Psoas muscle (tissue), 8 donors: ENCODE measurements at places on chromosomes 3 and 15. TPM values are rescaled to one million over a fixed set of nuclear protein-coding genes. Genes with fewer than 3 reads are reported as not detected.

CTXN2 gene
- not detected for total RNA-seq

TOPAZ1 gene
- total RNA-seq = not detected

MUSTN1 gene
- 1,165 TPM for total RNA-seq

CPNE9 gene
- total RNA-seq = not detected

CRTAP gene
- 77.7 TPM for total RNA-seq

GABRB3 gene
- total RNA-seq = 0.17 TPM

IQCF5 gene
- not detected for total RNA-seq

PLCH1 gene
- 0.05 TPM for total RNA-seq

PARP15 gene
- 0.57 TPM for total RNA-seq

SKOR1 gene
- total RNA-seq = 0.34 TPM

IP6K1 gene
- total RNA-seq = 14.0 TPM

UBAP1L gene
- total RNA-seq = 1.3 TPM

KLF15 gene
- 28.1 TPM for total RNA-seq

DNAH12 gene
- 0.12 TPM for total RNA-seq

PARP16 gene
- total RNA-seq = 4.4 TPM

OR4F6 gene
- total RNA-seq = not detected

GRCh38 chr3:93981649-93982048 lies 1.7 kb downstream of the ARL13B start:
- peaks cover 9% of the 10 kb centered on the region for H3K4me1 ChIP-seq
- no peak overlapping the region for H3K4me3 ChIP-seq
- no peaks in the 10 kb centered on the region for H3K27me3 ChIP-seq
- no peak for DNase-seq

GRCh38 chr15:96332637-96333121 lies 2.2 kb downstream of the NR2F2 start:
- peak overlapping the region; percentile 94 for H3K27ac ChIP-seq
- no peak for DNase-seq
- no peaks in the 10 kb centered on the region for H3K27me3 ChIP-seq
- H3K4me3 ChIP-seq = peak overlapping the region; percentile 92
- H3K36me3 ChIP-seq = no peaks in the 10 kb centered on the region

- no peak overlapping the region for H3K27ac ChIP-seq
- H3K4me1 ChIP-seq = no peaks in the 10 kb centered on the region
- DNase-seq = no peak
- H3K4me3 ChIP-seq = no peak overlapping the region
- H3K36me3 ChIP-seq = no peaks in the 10 kb centered on the region
Measured at GRCh38 chr15:25812073-25812472, 51.1 kb downstream of the ATP10A start.

GRCh38 chr3:50345586-50346234 lies at the start of gene ZMYND10:
TSS of gene ZMYND10 (minus strand) at chr3:50345732. CDS start at chr3:50345579, 153 bp downstream.
- H3K27ac ChIP-seq = no peak within 1 kb of the TSS
- DNase-seq = peak; percentile 71
- H3K4me1 ChIP-seq = peaks cover 21% of the 10 kb centered on the region
- H3K4me3 ChIP-seq = peak within 1 kb of the TSS; percentile 44
- no peaks in the 10 kb centered on the region for H3K36me3 ChIP-seq
- no peaks in the 10 kb centered on the region for H3K27me3 ChIP-seq

GRCh38 chr3:127174284-127174683 lies 18.6 kb upstream of the PRR23E start:
- H3K4me1 ChIP-seq = peaks cover 2% of the 10 kb centered on the region
- no peaks in the 10 kb centered on the region for H3K27me3 ChIP-seq
- no peak overlapping the region for H3K27ac ChIP-seq
- no peak for DNase-seq
- H3K4me3 ChIP-seq = no peak overlapping the region
- no peaks in the 10 kb centered on the region for H3K36me3 ChIP-seq

GRCh38 chr3:139234491-139234890 lies 109.3 kb upstream of the MRPS22 start:
- no peak for DNase-seq
- H3K27me3 ChIP-seq = no peaks in the 10 kb centered on the region
- H3K4me1 ChIP-seq = no peaks in the 10 kb centered on the region
- H3K36me3 ChIP-seq = no peaks in the 10 kb centered on the region

GRCh38 chr15:99273801-99274200 lies 22.5 kb downstream of the LRRC28 start:
- H3K27ac ChIP-seq = no peak overlapping the region
- DNase-seq = no peak
- no peaks in the 10 kb centered on the region for H3K36me3 ChIP-seq
- no peaks in the 10 kb centered on the region for H3K27me3 ChIP-seq
- no peak overlapping the region for H3K4me3 ChIP-seq

GRCh38 chr3:31878231-31878838 lies 102.7 kb downstream of the OSBPL10 start:
- no peaks in the 10 kb centered on the region for H3K27me3 ChIP-seq
- H3K4me3 ChIP-seq = no peak overlapping the region
- no peak overlapping the region for H3K27ac ChIP-seq
- no peak for DNase-seq

- no peak overlapping the region for H3K4me3 ChIP-seq
- DNase-seq = no peak
Measured at GRCh38 chr3:14775011-14775410, 43.8 kb upstream of the FGD5 start.

- H3K4me3 ChIP-seq = no peak overlapping the region
- DNase-seq = no peak
- peaks cover 49% of the 10 kb centered on the region for H3K4me1 ChIP-seq
- no peaks in the 10 kb centered on the region for H3K36me3 ChIP-seq
- no peaks in the 10 kb centered on the region for H3K27me3 ChIP-seq
Measured at GRCh38 chr15:85762039-85762755, 32.5 kb downstream of the KLHL25 start.

DNA sequence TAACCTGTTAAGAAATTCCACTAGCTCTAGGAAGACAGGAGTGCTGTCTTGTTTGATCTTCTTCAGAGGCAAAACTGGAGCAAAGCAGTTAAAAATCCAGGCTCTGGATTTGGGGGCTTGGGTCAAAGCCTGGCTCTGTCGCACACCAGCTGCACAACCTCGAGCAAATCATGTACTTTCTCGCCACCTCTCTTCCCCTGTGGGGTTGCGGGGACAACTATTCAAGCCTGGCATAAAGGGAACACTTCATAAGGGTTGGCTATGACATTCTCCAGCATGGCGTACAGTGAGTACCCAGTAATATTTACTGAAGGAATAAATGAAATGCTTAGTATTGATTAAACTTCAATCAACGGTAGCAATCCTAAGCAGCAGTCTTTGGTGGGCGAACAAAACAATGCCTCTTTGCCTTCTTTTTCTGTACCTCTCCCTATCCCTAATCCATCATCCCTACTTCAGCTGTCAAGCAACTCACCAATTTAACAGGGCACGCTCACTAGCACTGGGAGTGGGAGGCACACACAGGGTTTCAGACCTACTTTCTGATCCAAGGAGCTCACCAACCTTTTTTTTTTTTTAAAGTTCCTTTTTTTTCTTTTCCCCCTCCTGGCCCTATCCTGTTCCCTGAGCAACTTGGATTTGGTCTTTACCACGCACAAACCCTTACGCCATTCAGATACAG lies 33.0 kb downstream of the GNB5 start:
- no peaks in the 10 kb centered on the region for H3K36me3 ChIP-seq
- H3K27ac ChIP-seq = no peak overlapping the region
- H3K27me3 ChIP-seq = no peaks in the 10 kb centered on the region
- no peaks in the 10 kb centered on the region for H3K4me1 ChIP-seq
- H3K4me3 ChIP-seq = no peak overlapping the region

DNA sequence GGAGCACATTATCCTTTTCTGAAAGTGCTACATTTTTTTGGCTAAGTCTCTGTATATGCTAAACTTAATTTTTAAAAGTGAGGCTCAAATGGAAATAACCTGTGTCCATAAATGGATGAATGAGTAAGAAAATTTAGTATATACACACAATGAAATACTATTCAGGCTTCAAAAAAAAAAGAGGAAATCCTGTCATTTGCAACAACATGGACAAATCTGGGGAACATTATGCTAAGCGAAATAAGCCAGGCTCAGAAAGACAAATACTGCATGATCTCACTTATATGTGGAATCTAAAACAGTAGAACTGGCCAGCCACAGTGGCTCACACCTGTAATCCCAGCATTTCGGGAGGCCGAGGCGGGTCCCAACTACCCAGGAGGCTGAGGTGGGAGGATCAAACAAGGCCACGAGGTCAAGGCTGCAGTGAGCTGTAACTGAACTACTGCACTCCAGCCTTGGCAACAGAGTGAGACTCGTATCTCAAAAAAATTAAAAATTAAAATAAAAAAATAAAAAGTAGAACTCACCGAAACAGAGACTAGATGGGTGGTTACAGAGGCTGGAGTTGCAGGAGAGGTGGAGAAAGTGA lies 25.8 kb downstream of the CCDC12 start:
- no peaks in the 10 kb centered on the region for H3K36me3 ChIP-seq
- no peak overlapping the region for H3K4me3 ChIP-seq
- H3K27ac ChIP-seq = peak overlapping the region; percentile 90

GRCh38 chr3:177385831-177386301 lies 188.6 kb upstream of the TBL1XR1 start:
- peak overlapping the region; percentile 41 for H3K27ac ChIP-seq
- H3K27me3 ChIP-seq = no peaks in the 10 kb centered on the region
- no peak overlapping the region for H3K4me3 ChIP-seq
- H3K36me3 ChIP-seq = no peaks in the 10 kb centered on the region
- no peak for DNase-seq

GRCh38 chr3:901953-902778 lies 190.7 kb upstream of the CNTN6 start:
- no peak for DNase-seq
- H3K27ac ChIP-seq = no peak overlapping the region
- H3K4me3 ChIP-seq = no peak overlapping the region
- H3K4me1 ChIP-seq = no peaks in the 10 kb centered on the region

- H3K27me3 ChIP-seq = no peaks in the 10 kb centered on the region
- peak; percentile 71 for DNase-seq
- no peak overlapping the region for H3K27ac ChIP-seq
- H3K36me3 ChIP-seq = no peaks in the 10 kb centered on the region
- peaks cover 7% of the 10 kb centered on the region for H3K4me1 ChIP-seq
- H3K4me3 ChIP-seq = no peak overlapping the region
Measured at GRCh38 chr3:53166781-53167291, 5.8 kb downstream of the PRKCD start.

DNA sequence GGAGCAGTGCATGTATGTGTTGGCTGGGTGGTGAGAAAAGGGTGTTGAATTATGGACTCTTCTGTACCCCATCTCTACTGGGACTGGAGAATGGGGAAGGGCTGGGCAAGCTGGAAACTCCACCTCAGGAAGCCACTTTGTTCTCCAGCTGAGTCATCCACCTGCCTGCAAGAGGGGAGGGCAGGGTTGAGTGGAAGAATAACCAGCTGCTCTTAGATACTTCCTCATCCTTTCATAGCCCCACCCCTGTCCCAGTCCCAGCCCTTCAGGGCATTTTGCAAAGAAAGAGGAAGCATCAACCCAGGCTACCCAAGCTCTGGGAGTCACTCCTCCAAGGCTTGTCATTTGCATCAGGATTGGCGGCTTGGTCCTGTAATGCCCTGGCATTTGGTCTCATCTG lies 33.1 kb downstream of the RAB11A start:
- H3K27me3 ChIP-seq = no peaks in the 10 kb centered on the region
- no peak overlapping the region for H3K27ac ChIP-seq
- peaks cover 2% of the 10 kb centered on the region for H3K36me3 ChIP-seq
- DNase-seq = no peak
- peaks cover 11% of the 10 kb centered on the region for H3K4me1 ChIP-seq

DNA sequence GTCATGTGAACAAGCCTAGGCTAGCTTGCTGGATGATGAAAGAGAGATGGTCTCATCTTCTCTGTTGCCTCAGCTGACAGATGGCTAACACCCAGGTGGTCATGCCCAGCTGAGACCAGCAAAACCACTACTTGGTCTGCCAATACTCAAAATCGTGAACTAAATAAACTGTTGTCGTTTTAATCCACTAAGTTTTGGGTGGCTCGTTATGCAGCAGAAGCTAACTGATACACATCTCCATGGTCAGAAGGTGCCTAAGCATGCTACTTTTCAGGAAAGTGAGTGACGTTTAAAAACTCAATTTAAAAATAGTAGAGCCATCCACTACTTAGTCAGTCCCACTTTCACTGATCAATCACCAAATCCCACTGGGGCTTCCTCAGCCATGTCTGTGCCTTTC lies 52.8 kb downstream of the CCR4 start:
- H3K27me3 ChIP-seq = no peaks in the 10 kb centered on the region
- H3K4me3 ChIP-seq = no peak overlapping the region
- no peaks in the 10 kb centered on the region for H3K36me3 ChIP-seq
- DNase-seq = no peak

GRCh38 chr3:41200669-41201021 lies 1.3 kb downstream of the CTNNB1 start:
- peaks cover 47% of the 10 kb centered on the region for H3K4me1 ChIP-seq
- H3K36me3 ChIP-seq = no peaks in the 10 kb centered on the region
- H3K4me3 ChIP-seq = peak overlapping the region; percentile 97
- H3K27me3 ChIP-seq = no peaks in the 10 kb centered on the region
- H3K27ac ChIP-seq = peak overlapping the region; percentile 98
- DNase-seq = no peak

- H3K4me3 ChIP-seq = peak within 1 kb of the TSS; percentile 49
- no peaks in the 10 kb centered on the region for H3K4me1 ChIP-seq
- H3K27ac ChIP-seq = no peak within 1 kb of the TSS
Measured at GRCh38 chr15:79090487-79091203, at the start of gene RASGRF1. TSS of gene RASGRF1 (minus strand) at chr15:79090780. CDS start at chr15:79090498, 282 bp downstream.

- no peak overlapping the region for H3K4me3 ChIP-seq
- no peaks in the 10 kb centered on the region for H3K4me1 ChIP-seq
- no peak overlapping the region for H3K27ac ChIP-seq
- no peak for DNase-seq
- no peaks in the 10 kb centered on the region for H3K36me3 ChIP-seq
- H3K27me3 ChIP-seq = no peaks in the 10 kb centered on the region
Measured at GRCh38 chr3:27824312-27825200, 102.4 kb upstream of the EOMES start.

GRCh38 chr3:51940648-51941462 lies 849 bp downstream of the RRP9 start:
- H3K27me3 ChIP-seq = no peaks in the 10 kb centered on the region
- peak overlapping the region; percentile 97 for H3K27ac ChIP-seq
- peaks cover 7% of the 10 kb centered on the region for H3K36me3 ChIP-seq
- H3K4me1 ChIP-seq = peaks cover 26% of the 10 kb centered on the region
- peak overlapping the region; percentile 97 for H3K4me3 ChIP-seq
- no peak for DNase-seq

- H3K4me1 ChIP-seq = no peaks in the 10 kb centered on the region
- no peaks in the 10 kb centered on the region for H3K36me3 ChIP-seq
- H3K27me3 ChIP-seq = no peaks in the 10 kb centered on the region
- no peak overlapping the region for H3K4me3 ChIP-seq
Measured at GRCh38 chr3:176795891-176796290, 401.4 kb downstream of the TBL1XR1 start.

DNA sequence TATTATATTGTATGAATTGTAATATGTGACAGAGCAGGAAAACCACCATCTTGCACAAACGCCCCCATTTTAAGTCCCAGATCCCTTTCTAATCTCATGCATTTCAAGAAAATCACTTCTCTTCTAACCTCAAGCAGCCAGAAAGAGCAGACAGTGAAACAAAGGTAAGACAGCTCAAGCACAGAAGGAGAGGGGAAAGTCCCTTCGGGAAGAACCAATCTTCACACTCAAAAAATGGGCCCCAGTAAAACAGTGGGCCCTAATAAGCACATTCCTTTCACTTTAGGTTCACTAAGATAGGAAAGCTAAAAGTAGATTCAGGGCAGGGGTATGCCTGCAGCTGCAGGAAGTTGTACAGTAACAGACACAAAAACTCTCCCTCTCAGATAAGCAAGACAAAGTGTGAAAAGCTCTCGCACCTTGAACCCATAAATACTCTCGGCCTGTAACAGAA lies 1268.7 kb downstream of the SI start:
- H3K27ac ChIP-seq = no peak overlapping the region
- H3K36me3 ChIP-seq = no peaks in the 10 kb centered on the region
- H3K27me3 ChIP-seq = no peaks in the 10 kb centered on the region
- no peak overlapping the region for H3K4me3 ChIP-seq

- H3K4me1 ChIP-seq = peaks cover 21% of the 10 kb centered on the region
- H3K4me3 ChIP-seq = no peak overlapping the region
- no peaks in the 10 kb centered on the region for H3K36me3 ChIP-seq
Measured at GRCh38 chr15:63022181-63022580, 20.4 kb upstream of the TPM1 start.
